HTR-8/SVneo (cell line): ENCODE measurements at places on chromosomes 1 and 21.

- no peak for DNase-seq
Measured at GRCh38 chr1:147647796-147648633, 22.3 kb downstream of the ACP6 start.

- DNase-seq: no peak
Measured at GRCh38 chr21:28154121-28154520, 838.6 kb downstream of the LTN1 start.

- DNase-seq: no peak
Measured at GRCh38 chr21:15521644-15522001, 208.2 kb upstream of the USP25 start.

GRCh38 chr1:101086783-101087182 is 61.2 kb upstream of the DPH5 start:
- no peak for DNase-seq

GRCh38 chr1:44421446-44421884 is 16.4 kb downstream of the RNF220 start:
- DNase-seq: no peak

- no peak for DNase-seq
Measured at GRCh38 chr1:42831273-42831672, 14.1 kb upstream of the SVBP start.

DNA sequence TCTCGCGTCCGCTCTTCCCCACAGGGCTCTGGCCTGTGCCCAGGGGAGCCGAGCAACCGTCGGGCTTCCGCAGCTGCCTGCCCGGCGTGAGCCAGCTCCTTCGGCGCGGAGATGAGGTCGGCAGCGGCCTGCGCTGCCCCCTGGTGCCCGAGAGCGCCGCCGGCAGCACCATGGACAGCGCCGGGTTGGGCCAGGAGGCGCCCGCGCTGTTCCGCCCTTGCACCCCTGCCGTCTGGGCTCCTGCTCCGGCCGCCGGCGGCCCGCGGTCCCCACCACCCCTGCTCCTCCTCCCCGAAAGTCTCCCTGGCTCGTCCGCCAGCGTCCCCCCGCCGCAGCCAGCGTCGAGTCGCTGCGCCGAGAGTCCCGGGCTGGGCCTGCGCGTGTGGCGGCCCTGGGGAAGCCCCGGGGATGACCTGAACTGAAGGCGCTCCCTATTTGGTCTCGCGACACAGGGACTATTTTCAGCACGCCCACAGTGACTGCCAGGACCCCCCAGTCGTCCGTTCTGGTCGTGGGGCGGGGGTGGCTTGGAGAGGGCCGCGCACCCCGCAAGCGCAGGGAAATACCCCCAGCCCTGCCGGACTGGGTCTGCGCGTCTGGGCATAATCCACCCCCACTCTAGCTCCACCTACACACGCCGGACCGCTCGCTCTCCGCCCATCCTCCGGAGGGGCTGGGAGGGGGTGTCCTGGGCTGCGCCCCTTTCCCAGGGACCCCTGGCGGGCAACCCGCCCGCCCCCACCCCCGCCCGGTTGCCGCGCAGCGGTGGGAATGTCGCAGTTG is 1.3 kb downstream of the HES3 start:
- DNase-seq: peak; percentile 68

GRCh38 chr1:170262276-170262939 is 116.6 kb downstream of the NTMT2 start:
- DNase-seq: no peak

DNA sequence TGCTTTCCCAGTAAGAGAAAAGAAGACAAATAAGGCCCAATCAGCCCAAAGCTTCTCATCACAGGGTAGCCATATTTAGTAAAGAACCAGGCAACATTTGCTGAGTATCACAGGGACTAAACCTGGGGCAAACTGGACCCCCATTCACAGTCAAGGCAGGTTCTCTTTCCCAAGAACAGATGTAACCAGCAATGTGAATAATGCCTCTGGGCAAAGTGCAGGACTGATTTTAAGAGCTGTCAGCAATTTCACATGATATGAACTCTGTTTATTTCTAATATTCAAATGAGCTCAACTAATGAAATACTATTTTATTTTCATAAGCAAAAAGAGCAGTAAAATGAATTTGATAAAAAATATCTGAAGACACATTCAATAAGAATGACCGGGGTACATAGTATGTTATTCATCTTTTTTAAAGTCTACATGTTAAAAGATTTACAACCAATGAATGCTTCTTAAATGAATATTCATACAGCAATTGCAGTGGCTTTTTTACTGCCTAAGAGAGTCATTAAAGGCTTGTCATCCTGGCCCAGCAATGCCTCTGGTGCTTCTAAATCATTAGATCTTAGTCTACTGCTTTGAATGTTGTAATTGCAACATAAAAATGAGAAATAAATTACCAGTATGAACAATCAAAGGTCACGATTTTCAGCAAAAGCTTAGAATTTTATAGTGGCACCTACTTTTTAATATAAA is 308.8 kb downstream of the SMYD3 start:
- DNase-seq: no peak

- DNase-seq: no peak
Measured at GRCh38 chr1:203239526-203240305, 10.2 kb upstream of the CHIT1 start.

GRCh38 chr1:231241750-231242149 is 738 bp downstream of the GNPAT start:
- peak; percentile 22 for DNase-seq

DNA sequence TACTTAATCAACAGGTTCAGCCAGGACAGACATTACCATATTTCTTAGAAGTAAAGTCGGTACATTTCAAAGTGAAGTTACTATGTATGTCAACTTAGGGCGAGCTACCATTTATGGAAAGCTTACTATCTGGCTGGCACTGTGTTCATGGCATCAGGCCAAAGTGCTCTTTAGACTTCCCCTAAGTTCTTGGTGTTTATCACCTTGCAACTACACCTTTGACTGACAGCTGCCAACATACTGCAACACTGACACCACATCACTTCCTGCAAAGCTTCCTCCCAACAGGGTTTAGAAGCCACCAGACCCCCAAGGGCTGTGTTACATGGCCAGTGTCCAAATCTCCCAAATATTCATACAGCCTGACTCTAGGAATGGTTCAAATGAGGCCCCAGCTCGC is 61.0 kb downstream of the TIAM1 start:
- DNase-seq: no peak

DNA sequence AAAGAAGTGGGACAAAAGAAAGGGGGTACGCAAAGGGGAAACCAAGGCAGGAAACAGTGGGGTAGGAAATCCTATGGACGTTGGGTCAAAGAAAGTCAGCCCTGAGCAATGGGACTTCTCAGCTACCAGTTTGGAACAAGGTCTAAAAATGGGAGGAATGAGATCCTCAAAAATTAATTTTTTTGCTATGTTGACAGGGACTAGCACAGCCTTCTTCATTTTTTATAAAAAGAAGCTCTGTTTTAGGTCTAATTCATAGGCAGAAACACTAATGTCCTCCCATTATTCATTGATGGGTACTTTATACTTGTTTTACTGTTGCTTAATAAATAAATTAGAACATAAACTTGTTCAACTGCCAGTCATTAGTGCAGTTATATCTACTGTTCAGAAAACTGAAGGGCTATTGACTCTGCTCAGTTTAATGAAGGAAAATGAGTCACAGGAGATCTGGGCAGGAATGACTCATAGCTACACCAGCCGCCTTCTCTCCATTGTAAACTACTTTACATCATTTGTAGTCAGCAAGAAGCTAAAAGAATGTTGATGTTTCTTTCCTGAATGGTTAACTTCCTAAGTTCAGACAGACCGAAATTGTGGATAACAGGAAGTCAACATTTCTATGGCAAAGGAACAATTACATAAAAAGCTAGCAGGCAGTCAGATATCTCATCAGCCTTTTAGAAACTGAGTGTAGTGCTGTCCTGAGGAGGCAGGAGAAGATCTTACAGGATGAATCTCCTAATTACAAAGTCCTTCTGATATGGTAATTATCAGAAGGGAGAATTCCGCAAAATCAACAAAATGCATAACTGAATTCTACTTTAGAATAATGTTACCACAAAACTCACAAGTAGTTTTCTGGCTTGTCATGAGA is 356.4 kb upstream of the PKN2 start:
- peak; percentile 5 for DNase-seq

- no peak for DNase-seq
Measured at GRCh38 chr1:21873761-21874160, 61.7 kb downstream of the LDLRAD2 start.

- no peak for DNase-seq
Measured at GRCh38 chr1:220889333-220889732, 10.1 kb downstream of the HLX start.

- DNase-seq: no peak
Measured at GRCh38 chr1:2783435-2784397, 17.8 kb downstream of the TTC34 start.

DNA sequence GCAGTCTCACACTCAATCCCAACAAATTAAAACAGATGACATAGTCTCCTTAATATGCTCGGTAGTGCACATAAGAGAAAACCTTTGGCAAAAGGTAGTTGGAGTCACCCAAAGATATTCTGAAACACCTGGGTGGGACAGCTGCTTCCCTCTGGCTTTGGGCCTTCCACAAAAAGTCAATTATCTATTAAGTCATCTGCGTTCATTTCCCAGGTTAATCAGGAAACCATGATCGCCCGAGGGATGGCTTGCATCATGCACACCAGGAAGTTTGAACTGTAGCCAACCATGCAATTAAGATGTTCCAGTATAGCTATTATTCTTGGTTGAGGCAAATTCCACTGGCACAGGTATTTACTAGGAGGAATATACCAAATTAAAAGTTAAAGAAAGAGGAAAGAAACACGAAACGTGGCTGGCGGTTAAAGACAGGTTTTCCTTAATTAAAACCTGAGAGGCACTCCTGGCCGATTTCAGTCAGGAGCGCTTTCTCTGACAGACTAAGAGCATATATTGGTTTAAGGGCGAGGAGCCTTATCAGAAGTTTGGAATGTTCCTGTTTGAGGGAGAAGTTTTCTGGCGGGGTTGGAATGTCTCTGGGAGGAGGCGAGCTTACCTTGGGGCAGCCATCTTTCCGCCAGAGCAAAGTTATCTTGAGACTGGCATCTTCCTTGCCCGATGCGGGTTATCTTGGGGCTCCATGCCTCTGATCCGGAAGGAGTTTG is 19.9 kb downstream of the CLDN17 start:
- no peak for DNase-seq

GRCh38 chr1:188670837-188671236 is 1806.8 kb downstream of the BRINP3 start:
- no peak for DNase-seq

- DNase-seq: no peak
Measured at GRCh38 chr1:25011943-25012638, 82.0 kb upstream of the RUNX3 start.

DNA sequence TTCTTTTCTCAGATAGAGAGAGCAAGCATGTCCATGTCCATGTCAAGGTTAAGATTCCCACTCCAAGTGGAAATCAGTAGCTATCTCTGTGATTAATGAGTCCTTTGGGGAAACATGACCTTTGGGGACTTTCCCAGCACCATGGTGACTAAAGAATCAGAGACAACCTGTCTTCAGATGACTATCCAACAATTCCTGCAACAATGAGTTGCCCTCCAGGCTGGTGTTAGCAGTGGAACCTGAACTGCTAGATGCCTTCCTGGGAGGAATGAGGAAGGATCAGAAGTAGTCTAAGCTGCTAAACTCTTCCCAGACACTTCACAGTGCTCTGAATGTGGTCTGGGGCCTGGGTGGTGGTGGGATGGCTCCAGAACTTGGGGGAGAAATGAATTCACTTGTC is 6.5 kb downstream of the S100A9 start:
- no peak for DNase-seq

- DNase-seq: no peak
Measured at GRCh38 chr1:42825036-42825851, 8.0 kb upstream of the SVBP start.

GRCh38 chr1:228206582-228207351 is 1.1 kb upstream of the OBSCN start:
- DNase-seq: no peak
